ENCODE measurements at places on chromosomes 3 and 15.

DNA sequence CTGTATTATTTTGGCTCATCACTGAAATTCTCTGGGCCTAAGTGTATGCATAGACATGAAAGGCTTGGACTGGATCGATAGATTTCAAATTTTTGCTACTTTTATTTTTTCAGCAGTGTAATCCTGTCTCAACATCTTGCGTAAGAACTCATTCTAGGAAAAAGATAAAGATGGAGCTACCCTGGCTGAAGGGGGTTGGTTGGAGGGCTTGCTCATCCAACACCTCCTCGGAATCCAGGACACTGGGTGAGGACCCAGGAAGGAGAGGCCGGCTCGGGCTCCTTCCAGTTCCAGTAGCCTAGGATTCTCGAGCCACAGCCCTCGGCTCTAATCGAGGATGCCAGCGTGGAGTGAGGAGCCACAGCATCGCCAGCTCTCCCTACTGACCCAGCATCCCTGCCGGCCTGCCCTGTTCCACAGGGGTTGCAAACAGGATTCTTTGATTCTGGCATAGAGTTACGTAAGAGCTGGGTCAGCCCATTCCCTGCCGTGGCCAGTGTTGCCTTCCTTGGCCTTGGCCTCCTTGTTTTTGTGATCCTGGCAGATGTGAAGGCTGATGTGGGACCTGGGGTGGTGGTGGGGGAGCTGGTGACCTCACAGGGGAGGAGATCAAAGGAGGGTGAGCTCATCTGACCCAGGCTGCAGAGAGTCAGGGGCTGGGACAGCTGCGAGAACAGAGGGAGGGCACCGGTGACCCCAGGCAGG, 149.5 kb downstream of the ALDH1A2 start:
- no peak for DNase-seq

DNA sequence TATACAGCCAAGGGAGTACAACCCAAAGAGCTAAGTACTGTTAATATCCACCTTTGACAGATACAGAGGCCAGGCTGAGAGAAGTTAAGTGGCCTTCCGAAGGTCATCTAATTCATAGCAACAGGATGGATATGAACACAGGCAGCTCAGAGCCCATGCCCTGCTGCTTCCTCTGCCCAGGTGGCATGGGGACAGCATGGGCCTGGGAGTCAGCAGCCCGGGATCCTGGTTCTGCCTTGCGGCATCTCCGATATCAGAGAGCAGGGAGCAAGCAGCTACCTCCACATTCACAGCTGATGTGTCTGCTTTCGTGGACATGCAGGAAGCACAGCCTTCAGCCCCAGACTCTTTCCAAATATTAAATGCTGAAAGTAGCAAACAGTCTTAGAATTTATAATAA, 55.6 kb downstream of the STARD5 start:
- DNase-seq, result no peak

DNA sequence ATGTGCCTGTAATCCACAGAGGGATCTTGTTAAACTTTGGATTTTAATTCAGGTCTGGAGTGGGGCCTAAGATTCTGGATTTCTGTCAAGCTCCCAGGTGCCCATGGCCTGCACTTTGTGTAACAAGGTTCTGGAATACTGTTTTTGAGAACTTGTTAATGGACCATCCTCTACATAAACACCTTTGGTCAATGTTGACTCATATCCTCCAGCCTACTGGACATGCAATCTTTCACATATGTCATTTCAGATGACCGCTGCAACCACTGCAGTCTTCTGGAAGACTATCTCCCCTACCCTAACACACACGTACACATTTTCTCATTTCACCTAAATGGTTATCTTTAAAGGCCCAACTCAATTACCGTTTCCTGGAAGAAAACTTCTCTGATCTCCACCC, 302.1 kb upstream of the TPRG1 start:
- no peak for DNase-seq

DNA sequence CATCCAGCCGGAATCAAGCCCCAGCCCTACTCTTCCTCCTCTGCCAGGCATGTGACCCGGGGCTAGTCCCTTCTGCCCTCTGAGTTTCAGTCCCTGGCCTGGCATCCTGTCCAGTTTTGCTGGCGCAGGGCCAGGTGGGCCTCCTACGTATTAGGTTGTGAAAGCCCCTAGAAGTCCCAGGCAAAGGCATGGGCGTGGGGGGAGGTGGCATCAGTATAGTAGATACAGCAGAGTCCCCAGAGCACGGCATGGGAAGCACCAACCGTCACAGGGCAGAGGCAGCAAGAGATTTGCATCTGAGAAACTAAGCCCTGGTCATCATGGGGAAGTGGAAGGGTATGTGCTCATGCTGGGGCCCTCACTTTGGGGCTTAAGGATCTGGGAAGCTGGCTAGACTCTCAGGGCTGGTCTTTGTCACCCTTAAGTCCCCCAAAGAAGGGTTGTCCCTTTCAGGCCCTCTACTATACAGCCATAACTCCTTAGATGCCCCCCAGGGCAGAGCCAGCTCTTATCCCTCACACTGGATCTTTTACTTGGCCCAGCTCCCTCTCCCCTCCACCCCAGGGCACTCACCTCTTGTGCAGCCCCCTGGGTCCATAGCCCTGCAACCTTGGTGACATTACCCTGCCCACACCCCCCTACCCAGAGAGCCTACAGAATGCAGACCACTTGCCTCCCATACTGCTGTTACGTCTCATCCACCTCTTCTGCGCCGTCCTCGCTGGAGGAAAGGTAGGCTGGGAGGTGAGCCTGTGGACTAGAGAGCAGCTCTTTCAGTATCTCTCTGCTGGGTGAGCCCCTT, 11.3 kb downstream of the NBEAL2 start:
- peak; percentile 17 for DNase-seq

DNA sequence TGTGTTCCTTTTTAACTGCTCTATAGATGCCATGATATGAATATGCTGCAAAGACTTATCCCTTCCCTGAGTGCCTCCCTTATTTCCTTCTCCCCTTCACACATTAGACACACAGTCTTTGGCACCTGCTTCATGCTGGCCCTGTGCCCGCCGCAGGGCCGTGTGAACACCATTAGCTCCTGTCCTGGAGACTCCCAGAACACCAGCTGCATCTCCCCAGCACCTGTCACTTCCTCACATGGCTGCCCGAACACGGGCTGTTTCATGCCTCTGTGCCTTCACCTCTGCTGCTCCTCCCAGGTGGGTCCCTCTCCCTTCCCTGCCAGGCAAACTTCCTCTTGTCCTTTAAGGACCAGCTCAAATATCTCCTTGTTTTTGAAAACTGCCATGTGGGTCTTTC, 40.5 kb upstream of the SEC13 start:
- no peak for DNase-seq

DNA sequence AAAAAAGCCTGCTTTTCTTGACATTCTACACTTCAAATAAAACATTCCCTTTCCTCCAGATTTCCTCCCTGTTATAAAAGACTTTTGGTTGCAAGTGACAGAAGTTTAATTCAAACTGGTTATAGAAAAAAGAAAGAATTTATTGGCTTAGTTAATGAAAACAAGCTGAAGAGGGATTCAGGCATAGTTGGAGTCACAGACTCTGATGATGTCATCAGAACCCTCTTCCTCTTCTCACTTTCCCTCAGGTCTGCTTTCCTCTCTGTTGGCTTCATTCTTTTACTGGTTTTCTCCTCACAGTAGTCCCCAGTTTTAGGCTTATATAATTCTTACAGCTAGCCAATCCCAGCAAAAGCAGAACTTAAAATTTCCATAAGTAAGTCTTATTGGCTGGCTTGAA, 32.0 kb upstream of the MBNL1 start:
- no peak for DNase-seq

DNA sequence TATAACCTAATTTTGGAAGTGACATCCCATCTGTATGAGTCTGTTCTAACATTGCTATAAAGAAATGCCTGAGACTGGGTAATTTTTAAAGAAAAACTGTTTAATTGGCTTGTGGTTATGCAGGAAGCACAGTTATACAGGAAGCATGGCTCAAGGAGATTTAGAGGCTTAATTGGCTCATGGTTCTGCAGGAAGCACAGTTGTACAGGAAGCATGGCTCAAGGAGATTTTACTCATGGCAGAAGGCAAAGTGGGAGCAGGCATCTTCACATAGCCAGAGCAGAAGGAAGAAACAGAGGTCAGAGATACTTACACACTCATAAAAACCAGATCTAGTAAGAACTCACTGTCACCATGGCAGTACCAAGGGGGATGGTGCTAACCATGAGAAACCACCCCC, 193.1 kb upstream of the ADAMTS9 start:
- DNase-seq, result no peak

All from substantia nigra (tissue), 51 donors.